ENCODE measurements at places on chromosomes 6 and 20.
A peak's percentile ranks its signal among the peaks of the same experiment; 100 is the strongest.

- no peak for DNase-seq
Measured at GRCh38 chr6:82030301-82030700, 217.2 kb downstream of the IBTK start.

DNA sequence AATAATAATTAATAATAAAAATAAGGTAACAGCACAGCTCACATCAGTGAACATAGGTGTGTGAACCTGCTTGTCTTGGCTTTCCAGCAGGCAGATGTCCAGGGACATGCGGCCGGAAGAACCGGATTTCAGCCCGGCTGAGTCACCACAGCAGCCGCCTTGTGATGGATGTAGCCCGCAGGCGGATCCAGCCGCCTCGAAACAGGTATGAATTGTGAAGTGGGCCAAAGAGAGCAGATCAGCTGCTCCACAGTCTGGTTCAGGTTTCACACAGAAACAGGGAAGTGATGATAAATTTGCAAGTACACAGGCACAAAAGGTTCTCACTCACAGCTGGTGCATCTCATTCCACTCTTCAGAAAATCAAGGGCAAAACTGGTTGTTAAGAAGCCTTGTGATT is 55.1 kb downstream of the ID4 start:
- DNase-seq = no peak

DNA sequence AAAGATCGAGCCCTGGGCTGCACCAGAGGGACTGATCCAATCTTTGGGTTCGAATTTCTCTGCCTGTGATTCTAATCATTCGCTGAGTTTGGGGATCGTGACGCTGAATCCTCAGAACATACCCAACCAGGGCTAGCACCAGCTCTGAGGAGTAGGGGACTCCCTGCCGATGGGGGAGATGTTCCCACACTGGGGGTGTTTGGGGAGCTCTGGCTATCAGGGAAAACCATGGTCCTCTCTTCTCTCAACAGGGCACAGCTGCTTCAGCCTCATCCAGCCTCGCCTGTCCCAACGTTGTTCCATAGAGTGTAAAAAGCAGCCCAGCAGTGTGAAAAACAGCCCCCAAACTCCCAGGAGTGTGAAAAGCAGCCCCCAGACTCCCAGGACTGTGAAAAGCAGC is 136.6 kb downstream of the ANKRD60 start:
- no peak for DNase-seq

GRCh38 chr6:43127877-43128276 is 43.2 kb upstream of the SRF start:
- DNase-seq = peak; percentile 52

DNA sequence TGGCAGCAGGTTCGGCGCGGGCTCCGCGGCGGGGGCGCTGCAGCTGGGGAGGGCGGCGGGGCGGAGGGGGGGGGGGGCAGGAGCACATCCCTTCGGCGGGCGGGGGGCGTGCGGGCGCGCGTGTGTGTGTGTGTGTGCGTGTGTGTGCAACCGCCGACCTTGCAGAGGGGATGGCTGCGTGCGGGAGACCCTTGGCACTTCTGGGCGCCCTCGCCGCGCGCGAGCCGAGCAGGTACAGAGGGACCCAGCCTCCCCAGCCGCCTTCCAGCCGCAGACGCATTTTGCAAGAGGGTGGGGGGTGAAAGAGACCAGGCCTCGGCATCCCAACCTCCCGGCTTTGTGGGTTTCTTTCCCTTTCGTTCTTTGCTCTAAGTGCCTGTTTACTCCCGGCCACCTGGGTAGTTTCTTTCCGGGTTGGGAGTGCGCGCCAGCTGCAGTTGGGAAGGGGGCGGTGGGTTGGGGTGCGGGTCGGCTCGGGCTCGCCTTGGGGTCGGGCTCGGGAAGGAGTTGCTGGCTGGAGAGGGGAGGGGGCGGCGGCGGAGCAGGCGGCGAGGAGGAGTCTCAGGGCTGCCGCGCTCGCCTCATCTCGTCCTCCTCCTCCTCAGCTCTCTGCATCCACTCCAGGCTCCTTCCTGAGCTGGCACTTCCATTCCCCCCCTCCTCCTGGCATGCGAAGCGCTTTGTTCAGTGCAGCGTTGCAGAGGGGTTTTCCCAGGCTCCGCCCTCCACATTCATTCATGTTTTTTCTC is 620 bp downstream of the HIVEP1 start:
- peak; percentile 56 for DNase-seq

GRCh38 chr6:169529931-169530751 is 171.7 kb downstream of the WDR27 start:
- peak; percentile 86 for DNase-seq

DNA sequence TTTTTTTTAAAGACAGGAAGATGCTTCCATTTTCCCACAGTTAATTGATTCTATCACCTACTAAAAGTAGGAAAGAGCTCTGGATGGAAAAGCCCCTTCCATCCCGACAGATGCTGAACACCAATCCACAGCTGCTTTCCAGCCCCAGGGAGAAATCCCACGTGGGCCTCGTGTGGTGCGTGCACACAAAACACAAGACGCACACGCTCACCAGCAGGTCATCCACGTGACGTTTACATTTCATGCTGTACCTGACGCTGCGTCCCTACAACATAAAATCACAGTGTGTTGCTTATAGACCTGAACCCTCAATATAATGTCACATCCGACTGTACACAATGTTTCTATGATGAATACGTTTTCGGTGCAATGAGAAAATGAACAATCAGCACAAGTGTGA is 50.2 kb upstream of the DACT2 start:
- DNase-seq = no peak

- no peak for DNase-seq
Measured at GRCh38 chr6:38054527-38055202, 235.1 kb downstream of the ZFAND3 start.

GRCh38 chr6:6998194-6998569 is 109.6 kb upstream of the RREB1 start:
- peak; percentile 56 for DNase-seq

- DNase-seq = no peak
Measured at GRCh38 chr6:53947780-53948179, 153.0 kb downstream of the LRRC1 start.

GRCh38 chr6:83883240-83883639 is 23.8 kb downstream of the CYB5R4 start:
- DNase-seq = no peak

GRCh38 chr6:162622572-162622971 is 105.0 kb downstream of the PRKN start:
- DNase-seq = no peak

GRCh38 chr6:114052141-114052540 is 81.2 kb upstream of the HDAC2 start:
- DNase-seq = no peak

GRCh38 chr6:139649128-139649527 is 274.7 kb upstream of the CITED2 start:
- no peak for DNase-seq

GRCh38 chr20:44748005-44748370 is 2.3 kb downstream of the KCNK15 start:
- no peak for DNase-seq

DNA sequence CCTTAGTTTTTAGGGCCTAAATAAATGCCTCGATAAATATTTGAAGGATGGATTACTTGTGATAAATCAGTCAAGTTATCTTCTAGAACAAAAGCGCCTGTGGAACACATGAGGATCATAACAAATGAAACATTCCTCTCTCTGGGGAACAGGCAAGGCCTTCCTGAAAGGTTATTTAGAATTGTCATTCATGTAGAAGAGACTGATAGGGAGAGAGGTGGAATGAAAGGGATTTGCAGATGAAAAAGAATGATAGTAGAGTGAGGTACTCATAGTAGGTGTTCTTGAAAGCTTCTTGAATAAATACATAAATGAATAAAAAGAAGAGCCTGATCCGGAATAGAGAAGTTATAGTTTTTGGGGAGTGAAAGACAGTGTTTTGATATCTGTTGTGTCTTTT is 30.5 kb downstream of the TSPYL4 start:
- no peak for DNase-seq

DNA sequence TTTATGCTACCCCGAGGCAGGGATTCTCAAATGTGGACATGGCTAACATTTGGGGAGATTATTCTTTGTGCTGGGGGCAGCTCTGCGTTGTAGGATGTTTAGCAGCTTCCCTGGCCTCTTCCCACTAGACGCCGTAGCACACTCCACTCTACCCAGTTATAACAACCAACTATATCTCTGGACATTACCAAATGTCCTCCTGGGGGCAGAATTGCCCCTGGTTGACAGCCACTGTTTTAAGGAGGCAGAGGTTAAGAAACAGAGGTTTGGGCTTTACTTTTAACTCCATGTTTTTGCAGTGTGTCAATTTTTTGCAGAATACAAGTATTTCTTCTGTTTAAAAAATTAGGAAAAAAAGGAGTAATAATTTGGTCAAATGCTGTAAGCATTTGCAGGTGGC is 56.2 kb upstream of the BMP6 start:
- no peak for DNase-seq

- no peak for DNase-seq
Measured at GRCh38 chr6:33875696-33876095, 71.9 kb upstream of the MLN start.

DNA sequence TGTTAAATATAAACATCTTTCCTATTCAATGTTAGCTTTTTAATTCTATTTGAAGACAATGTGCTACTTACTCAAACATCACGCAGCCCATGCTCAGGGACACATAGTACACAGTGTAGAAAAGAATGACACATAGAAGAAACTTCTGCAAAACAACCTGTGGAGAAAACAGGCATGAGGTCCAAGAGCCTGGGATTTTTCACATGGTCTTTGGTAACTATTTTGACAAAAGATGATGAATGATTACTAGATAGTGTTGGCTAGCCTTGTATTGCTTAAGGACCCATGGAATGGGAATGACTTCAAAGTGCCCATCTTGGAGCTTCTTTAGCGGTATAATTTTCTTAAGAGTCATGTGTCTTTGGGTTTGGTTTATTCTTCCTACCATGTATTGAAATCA is 15.4 kb downstream of the TMEM244 start:
- DNase-seq = no peak

DNA sequence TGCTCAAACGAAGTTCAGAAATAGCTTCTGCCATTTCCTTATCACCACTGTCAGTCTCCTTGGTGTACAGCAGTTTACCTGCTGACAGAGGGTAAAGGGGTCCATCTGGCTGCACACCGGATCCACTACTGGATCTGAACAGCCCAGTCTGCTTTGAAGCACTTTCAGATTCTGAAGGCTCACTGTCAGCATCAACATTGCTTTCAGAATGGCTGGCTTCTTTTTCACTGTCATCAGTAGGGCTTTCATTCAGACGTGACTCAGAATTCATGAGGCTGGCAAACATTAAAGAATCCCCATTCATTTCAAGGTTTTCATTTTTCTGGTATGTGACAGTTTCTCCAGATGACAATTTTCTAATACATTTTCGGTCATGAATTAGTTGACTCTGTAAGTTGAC is 21.0 kb upstream of the PNISR start:
- DNase-seq = no peak

- no peak for DNase-seq
Measured at GRCh38 chr6:90095788-90096187, 200.9 kb downstream of the BACH2 start.

DNA sequence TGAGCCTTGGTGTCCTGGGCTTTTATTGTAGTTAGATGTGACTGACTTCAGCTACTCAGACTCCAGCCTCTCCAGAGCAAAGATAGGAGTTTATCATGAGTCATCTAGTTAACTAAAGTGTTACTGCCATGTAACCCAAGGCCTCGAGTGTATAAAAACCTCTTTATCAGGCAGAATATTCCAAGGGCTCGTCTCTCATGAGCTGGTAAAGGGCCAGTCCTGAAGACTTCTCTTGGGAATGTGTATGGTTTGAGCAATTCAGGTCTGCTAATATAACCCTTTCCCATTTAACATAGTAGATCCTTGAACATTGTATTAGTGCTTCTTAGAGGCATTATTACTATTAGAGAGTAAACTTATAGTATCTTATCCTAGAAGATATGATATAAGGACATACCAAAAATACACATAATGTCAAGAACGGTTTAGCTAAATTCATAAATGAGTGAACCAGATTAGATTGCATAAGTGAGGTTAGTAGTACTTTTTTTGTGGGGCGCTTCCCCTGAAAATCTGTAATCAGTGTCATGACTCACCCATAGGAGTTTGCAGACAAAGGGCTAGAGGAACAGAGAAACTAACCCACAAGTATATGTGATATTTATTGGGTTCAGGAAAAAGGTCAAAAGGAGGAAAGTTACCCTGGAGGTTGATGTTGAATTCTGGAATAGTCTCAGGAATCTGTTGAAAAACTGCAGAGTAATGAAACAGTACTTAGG is 16.0 kb downstream of the DSE start:
- peak; percentile 39 for DNase-seq

- no peak for DNase-seq
Measured at GRCh38 chr20:57378646-57379262, 12.4 kb upstream of the RBM38 start.

DNA sequence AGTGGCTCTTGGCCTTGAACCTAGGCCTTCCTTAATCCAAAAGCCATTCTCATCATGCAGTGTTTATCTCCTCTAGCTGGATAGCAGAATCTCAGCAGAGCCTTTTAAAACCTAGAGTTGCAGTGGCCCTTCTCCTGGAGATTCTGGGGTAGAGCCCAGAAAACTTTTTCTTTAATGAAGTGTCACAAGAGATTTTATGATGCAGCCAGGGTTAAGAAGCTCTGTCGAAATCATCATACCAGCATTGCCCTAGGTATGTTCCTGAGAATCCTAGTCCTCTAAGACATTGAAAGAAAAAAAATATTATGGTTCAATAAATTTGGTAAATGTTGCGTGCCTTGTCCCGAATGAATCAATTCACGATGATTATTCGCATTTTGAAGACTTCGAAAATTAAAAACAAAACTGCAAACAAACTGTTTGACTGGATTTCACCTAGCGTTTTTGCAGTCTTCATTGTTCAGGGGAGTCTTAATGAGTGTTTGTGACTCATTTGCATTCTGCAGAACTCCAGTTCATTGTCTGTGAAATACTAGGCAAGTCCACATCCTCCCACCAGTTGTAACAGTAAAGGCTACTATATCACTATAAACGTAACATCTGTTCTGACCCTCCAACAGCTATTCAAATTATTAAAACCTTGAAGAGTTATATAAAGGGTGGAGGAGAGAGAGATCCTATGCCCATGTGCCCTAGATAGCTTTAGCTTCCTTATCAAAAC is 198.6 kb downstream of the UST start:
- peak; percentile 28 for DNase-seq

DNA sequence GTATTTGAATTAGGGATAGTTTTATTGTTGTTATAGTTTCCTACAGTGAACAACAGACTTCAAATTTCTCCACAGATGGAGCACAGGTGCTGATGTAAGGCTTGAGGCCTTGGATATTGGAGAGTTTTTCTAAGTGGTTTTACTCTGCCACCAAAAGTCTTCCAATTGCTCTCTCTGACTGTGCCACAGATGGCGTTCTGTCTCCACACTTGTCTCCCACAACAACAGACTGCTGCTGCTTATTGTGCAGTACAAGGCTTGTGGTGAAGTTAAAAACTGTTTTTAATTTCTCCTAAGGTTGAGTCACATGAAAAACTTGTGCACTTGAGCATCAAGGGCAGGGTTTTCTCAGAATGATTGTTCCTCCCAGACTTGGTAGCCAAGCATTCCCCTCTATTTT is 460.9 kb upstream of the KHDRBS2 start:
- DNase-seq = no peak
